ENCODE measurements at places on chromosomes 4 and X.

DNA sequence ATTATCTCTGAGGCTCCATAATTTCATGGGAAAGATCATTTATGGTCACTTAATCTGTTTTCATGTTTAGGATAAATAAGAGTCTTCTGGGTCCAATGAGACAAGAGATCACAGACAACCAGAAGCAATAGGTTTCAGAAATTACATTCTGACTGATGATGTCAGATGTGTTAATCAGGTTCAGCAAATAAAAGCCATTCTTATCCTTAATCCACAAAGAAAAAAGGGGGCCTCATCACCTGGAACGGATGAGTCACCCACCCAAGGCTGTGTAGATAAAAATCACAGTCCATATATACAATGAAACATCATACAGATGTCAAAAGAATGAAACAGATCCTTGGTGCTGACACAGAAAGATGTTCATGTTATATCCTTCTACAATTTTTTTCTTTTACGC lies 36.6 kb downstream of the SYTL4 start:
- H3K4me3 ChIP-seq = no peak overlapping the region
- H3K27ac ChIP-seq = no peak overlapping the region
- no peaks in the 10 kb centered on the region for H3K36me3 ChIP-seq
- no peak for DNase-seq
- no peaks in the 10 kb centered on the region for H3K27me3 ChIP-seq
- no peaks in the 10 kb centered on the region for H3K4me1 ChIP-seq

GRCh38 chr4:115353370-115353769 lies 239.9 kb upstream of the NDST4 start:
- no peaks in the 10 kb centered on the region for H3K4me1 ChIP-seq
- DNase-seq = no peak
- no peak overlapping the region for H3K4me3 ChIP-seq
- no peak overlapping the region for H3K27ac ChIP-seq

- H3K36me3 ChIP-seq = no peaks in the 10 kb centered on the region
- no peak for DNase-seq
- no peaks in the 10 kb centered on the region for H3K27me3 ChIP-seq
- no peak overlapping the region for H3K4me3 ChIP-seq
Measured at GRCh38 chrX:637660-638481, 7.3 kb downstream of the SHOX start.

DNA sequence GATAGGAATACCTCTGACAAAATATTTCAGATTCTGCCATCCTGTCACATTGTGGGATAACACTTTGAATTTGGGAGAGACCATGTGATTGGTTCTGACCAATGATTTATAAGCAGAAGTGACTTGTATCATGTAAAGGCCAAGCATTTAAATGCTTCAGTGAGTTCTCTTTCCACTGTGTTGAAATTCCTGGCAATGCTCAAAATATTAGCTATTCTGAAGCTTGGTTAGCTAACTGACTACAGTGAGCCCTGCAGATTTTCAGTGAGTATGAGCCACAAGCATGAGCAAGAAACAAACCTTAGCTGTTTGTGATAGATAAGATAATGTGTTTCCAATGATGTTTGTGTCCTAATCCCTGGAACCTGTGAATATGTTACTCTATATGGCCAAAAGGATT lies 562.8 kb upstream of the AADAT start:
- H3K36me3 ChIP-seq = no peaks in the 10 kb centered on the region
- no peak overlapping the region for H3K27ac ChIP-seq
- H3K4me1 ChIP-seq = no peaks in the 10 kb centered on the region
- no peak for DNase-seq

GRCh38 chr4:166198516-166199310 lies 325.7 kb downstream of the TLL1 start:
- H3K4me1 ChIP-seq = no peaks in the 10 kb centered on the region
- no peaks in the 10 kb centered on the region for H3K36me3 ChIP-seq
- H3K4me3 ChIP-seq = no peak overlapping the region
- DNase-seq = no peak

GRCh38 chrX:34426334-34426733 lies 230.8 kb downstream of the TMEM47 start:
- no peaks in the 10 kb centered on the region for H3K27me3 ChIP-seq
- H3K27ac ChIP-seq = no peak overlapping the region
- no peak overlapping the region for H3K4me3 ChIP-seq
- H3K36me3 ChIP-seq = no peaks in the 10 kb centered on the region
- DNase-seq = no peak
